ENCODE measurements at places on chromosomes 7 and 10.

DNA sequence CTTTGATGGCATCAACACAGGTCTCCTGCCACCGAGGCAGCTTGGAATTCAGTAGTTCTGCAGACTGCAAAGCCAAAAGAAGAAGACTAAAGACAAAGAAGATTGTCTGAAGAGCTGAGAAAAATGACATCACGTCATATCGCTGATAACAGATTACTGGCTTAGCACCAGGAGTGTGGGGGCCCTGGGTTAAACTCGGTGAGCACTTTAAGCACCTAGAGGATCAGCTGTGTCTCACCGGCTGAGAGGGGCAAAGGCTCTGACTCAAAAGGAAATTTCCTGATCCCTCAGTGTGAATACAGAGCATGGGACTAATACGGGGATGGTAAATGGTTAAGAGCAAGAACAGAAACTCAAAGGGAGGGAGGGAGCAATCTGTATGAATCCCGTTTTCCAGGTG lies 30.7 kb downstream of the BRI3 start:
- DNase-seq = no peak

GRCh38 chr10:5589661-5590511 lies 65.1 kb downstream of the CALML3 start:
- DNase-seq = no peak

DNA sequence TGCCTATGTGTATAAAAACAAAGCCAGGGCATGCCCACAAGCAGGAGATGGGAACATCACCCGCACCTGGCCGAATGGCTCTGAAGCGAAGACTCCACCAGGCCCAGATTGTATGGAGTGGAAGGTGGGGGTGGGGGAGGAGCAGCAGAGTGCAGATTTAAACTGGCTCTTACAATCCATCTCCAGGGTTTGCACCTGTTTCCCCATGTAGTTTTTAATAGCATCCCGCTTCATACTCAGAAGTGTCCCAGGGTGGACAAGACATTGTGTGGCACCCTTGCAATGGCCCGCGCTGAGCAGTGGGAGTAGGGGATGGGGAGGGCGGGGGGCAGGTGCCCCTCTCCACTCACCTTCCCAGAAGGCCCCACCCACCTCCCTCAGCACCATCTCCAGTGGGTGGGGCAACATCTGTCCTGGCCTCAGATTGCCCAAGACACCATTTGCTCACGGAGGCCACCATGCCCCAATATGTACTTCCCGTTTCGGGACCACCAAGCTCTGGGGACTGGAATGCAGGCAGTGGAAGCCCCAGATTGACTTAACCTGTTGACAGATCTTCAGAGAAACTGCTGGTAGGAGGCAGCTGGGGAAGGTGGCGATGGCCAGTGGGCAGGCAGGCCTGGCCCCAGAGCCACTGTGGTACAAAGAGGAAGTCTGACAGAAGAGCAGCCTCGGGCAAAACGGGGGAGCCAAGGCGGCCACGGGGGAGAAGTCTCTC lies 23.0 kb downstream of the VSIR start:
- no peak for DNase-seq

GRCh38 chr7:24750441-24751055 lies 6.7 kb downstream of the GSDME start:
- DNase-seq = no peak

GRCh38 chr10:109105725-109106124 lies 817.6 kb downstream of the XPNPEP1 start:
- DNase-seq = no peak

DNA sequence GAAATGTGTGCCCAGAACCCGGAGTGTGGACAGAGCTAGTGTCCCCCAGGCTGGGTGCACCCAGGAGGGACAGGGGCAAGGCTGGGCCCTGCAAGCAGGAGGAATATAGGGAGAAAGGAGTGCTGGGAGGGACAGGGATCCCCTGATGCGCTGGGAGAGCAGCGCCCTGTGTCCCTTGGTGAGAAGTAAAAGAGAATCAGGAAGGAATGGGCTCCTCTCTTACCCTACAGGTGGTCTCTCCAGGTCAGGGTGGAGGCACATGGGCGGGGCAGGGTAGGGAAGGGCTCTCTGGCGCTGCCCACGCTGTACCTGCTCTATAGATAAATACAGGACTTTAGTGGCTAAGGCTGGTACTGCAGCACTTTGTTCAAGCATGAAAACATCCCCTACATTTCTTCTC lies 753.8 kb downstream of the GRID1 start:
- no peak for DNase-seq

DNA sequence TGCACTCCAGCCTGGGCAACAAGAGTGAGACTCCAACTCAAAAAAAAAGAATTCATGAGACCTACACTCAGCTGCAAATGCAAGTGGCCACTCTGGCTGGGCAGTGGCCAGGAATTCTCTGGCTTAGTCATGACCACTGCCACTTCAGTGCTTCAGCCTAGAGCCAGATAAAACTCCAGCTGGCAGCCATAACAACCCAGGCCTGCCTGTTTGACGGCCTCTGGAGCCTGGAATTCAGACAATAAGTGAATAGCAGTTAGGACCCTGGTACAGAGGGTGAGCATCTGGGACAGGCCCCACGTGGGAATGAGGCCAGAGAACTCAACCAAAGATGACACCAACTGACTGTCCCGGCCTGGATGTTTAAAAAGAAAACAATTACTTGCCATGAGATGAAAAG lies 18.9 kb downstream of the RCC1L start:
- DNase-seq = no peak

DNA sequence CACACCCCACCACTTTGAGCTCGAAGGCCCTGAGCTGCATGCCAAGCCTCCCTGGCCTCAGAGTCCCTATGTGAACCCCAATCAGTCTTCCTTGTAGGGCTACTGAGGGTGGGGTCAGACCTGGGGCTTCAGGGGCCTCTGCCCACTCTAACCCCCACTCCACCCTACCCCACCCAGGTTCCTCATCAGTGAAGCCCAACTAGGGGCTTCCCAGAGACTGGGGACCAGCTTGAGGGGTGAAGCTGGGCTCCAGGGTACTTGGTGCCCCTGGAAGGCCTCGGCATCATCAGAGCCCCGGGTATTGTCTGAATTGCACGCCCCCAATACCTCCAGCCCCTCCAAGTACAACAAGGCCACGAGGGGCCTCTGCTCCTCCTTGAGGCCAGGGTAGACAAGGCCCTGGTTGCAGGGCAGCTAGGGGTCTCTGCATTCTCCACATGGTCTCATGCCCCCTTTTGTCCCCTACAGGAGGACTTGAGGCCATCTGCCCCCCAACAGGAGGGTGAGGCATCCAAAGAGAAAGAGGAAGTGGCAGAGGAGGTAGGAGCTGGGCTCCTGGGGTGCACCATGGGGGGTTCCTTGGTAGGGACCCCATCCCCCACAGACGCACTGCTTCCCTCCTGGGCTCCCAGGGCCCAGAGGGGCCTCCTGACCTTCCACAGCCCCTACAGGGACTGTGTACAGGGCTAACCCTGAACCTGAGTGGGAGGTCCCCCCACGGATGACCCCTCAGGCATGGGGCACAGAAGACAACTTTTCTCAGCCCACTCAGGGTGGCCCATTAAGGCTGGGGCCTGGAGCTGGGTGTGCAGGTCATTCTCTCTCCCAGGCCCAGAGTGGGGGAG lies 4.0 kb downstream of the SNCG start:
- DNase-seq = no peak

DNA sequence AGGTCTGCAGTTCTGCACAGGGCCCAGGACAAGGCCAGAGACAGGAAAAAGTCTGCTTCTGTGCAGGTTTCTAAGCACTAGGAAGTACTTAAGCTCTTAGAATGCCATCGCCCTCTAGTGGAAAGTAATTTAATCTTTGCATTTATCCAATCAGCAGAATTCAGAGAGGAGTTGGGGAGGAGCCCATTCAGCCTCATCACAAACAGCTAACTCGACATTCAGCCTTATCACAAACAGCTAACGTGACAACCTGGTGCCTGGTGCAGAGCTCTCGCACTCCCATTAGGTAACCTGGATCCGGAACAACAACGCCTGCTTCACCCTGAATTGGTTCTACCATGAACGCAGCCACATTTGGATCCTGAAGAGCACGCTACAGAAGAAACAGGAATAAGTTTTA lies 15.2 kb downstream of the OAT start:
- no peak for DNase-seq

DNA sequence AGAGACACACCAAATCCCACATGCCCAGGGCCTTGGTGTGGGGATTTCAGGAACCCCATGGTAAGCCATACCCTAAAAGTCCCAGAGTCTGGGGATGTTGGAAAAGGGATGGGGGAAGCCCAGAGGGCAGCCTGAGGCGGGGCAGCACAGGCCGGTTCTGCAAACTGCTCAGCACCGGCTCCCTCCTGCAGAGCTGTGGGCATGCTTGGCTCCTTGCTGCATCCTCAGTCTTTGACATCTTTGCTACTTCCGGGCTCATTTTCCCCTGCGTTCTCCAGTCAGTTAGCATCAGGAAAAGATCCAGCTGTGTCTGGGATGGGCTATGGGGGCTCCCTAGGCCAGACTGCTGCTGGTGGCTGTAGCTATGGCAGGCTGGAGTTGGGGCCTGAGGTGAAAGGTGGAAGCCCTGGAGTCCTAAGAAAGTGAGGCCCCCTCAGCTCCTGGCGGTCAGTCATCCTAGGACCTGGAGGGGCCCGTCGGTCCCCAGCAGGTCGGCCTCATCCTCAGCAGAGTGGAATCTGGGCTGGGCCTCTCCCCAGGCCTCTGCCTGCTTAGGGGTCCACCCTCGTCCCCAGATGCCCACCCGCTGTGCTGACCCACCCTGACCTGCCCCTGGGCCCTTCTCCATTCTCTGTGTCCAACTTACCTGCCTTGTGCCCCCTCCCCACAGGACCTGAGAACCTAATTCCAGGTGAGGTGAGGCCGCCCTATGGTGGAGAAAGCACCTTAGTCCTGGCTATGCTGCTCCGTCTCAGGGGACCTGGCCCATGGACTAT lies 9.3 kb downstream of the TBATA start:
- DNase-seq = no peak

DNA sequence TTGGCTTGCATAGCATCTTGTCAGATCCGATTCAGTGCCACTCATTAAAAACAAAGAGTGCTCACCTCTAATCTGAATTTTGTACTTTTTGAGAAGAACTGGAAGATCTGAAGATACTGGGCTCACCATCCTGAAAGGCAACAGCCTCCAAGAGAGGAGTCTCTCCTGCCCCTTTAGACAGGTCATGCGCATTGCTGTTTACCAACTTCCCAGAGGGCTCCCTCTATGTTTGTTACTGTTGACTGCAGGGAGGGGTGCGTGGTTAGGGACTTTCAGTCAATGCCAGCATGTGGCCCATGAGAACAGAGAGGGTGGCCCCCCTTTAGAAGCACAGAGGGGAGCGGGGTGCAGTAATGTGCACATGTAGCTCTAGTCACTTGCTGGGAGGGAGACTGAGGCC lies 33.2 kb upstream of the CABCOCO1 start:
- no peak for DNase-seq

- DNase-seq = no peak
These were observed 323.1 kb upstream of the GALNT17 start for GRCh38 chr7:70808876-70809275.

DNA sequence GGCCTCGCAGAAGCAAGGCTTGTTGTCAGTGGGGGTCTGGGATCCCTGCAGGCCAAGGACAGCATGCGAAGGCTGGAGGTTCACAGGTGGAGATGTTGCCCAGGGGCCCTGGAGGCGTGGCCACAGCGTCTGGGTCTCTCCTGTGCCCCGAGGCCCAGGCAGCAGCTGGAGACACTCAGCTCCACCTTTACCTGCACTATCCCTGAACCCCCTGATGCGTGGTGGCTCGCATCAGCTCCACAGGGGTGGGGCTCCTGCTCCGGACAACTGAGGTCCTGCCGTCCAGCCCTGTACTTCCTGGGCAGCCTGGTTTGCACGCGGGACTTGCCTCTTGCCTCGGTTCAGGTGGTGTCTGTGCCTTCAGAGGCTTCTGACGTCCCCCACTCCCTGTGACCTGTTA lies 54.6 kb upstream of the ZNF32 start:
- no peak for DNase-seq

DNA sequence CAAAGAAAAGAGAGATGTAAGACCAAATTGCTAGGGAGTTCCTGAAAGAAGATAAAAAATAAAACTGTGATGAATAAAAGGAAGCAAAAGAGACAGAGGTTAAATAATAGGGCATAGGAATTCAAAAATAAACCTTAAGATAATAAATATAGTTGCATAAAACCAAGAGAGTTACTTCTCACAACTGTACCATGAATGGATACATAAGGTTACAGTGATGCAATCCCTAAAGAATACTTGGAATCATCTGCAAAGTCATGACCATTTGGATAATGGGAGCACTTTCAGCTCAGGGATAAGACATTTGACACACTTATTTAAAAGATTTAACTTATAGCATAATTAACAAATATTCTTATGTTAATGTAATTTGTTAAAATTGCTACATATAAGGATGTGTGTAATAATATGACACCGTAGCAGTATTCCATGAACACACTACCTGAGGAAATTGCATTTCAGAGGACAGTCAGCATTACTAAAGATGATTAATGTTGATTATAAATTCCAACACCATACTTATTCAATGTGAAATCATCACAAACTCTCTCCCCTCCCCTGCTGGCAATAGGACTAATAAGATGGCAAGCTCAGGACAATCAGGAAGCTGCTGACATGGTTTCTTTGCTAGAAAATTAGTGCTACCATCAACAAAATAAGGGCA lies 202.1 kb upstream of the AKR1E2 start:
- no peak for DNase-seq

- DNase-seq = no peak
These were observed 761.5 kb downstream of the GATA3 start for GRCh38 chr10:8815969-8816368.

- DNase-seq = no peak
These were observed 166.8 kb downstream of the ETV1 start for GRCh38 chr7:13822678-13823077.

DNA sequence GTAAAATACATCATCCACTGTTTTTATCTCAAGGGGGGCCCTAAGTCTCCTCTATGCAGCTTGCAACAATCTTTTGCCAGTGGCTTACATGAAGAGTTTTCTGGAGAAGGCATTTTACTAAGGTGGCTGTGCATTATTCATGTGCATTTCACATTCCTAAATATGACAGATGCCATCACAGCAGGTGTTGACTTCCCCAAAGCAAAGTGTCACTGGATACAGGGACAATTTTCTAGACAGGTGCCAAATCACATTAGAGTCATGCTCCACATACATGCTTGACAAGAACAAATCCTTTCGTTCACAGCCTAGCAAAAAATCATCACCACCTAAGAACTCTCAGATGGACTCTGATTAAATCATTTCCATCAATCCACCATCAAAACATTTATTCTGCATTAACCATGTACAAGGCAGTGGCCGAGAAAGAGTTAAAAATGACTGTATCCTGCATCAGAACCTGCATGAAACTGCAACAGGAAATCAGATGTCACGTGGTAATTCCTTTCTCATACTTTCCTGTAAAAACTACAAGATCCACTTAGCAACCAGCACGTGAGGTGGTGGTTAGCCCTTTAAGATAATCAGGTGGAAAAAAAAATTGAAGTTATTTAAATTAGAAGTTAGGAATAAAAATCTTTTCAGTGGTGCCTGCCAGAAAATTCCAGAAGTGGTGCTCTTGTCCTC lies 88.2 kb upstream of the AFAP1L2 start:
- DNase-seq = no peak

- no peak for DNase-seq
These were observed 39.0 kb upstream of the ADRA2A start for GRCh38 chr10:111037858-111038257.

All from T-helper 9 cell (primary cell).